ENCODE measurements at places on chromosomes 3 and 15.

DNA sequence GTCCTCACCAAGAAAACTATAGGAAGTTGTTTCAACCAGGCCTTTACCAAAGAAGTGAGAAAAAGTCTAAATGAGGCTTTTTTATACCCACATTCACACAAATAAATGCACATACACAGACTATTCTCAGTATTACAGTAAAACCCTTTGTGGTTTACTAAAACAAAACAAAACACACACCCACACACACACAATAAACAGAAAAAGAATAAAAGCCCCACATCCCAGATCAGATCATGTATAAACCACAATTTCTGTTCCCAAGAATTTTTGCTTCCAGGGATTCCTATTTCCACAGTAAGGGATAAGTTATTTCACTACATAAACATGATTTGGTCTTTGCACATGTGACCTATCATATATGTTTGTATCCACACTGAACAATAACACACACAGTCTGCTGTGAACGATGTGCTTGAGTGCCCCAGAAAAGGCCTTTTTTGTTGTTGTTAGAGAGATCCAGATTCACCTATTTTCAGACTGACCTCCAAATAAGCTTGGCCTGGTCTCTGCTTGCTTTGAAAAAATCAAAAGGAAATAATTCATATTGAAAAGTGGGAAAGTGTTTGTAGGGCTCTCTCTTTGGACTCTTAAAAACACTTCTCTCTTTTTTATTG, 283.4 kb upstream of the ATP11B start:
- DNase-seq: no peak

DNA sequence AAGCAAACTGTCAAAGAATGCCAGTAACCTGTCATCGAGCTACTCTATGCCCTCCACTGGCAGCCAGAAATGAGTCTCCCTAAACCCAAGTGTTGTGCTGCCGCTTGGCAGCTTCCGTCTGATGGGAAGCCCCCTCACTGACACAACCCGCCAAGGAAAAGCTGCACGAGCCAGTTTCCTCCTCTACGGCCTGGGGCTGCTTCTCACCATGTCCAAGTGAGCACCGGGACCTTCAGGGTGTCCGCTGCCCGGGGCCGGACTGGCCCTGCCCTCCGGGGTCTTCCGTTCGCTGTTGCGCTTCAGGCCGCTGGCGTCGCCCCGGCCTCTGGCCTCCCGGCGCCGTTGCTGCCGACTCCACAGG, 490 bp downstream of the TOMM70 start:
- DNase-seq: peak; percentile 11

DNA sequence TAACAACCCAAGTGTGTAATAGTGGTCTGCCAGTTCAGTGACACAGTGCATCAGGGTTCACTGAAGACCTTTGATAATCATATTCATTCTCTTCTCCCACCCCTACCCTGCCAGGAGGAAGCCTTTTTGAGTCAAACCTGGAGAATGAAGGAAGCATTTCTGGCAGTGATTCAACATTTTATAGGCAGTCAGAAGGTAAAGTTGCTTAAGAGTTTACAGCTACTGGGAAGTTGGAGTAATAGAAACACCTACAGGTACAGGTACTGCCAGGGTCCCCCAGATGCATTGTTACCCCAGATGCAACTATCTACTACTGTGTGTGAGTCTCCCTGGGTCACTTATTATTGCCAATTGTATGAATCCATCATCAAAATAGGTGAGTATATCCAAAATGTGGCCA, 146.9 kb upstream of the EIF1B start:
- no peak for DNase-seq

- no peak for DNase-seq
These were observed 59.8 kb upstream of the AADACL2 start for GRCh38 chr3:151673974-151674373.

- peak; percentile 12 for DNase-seq
These were observed 20.5 kb downstream of the SIDT1 start for GRCh38 chr3:113552851-113553250.

GRCh38 chr3:192890347-192891335, 27.0 kb downstream of the MB21D2 start:
- DNase-seq: no peak

DNA sequence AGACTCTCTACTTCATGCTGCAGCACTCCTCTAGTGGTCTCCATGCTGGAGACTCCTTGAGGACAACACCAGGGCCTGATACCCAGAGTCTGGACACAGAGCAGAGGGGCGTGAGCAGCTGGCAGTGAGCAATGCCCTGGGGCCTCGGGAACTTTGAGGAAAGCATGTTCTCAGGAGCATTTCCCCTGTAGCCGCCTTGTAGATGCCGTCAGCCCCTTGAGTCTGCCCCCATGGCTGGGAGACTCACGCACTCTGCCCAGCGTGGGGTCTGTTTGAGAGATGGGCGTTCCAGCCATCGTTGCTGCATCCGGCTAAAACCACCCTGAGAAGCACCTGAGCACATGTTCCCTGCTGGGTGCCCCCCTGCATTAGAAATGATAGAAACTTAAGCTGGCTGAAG, 56.8 kb downstream of the PLXNA1 start:
- DNase-seq: no peak

DNA sequence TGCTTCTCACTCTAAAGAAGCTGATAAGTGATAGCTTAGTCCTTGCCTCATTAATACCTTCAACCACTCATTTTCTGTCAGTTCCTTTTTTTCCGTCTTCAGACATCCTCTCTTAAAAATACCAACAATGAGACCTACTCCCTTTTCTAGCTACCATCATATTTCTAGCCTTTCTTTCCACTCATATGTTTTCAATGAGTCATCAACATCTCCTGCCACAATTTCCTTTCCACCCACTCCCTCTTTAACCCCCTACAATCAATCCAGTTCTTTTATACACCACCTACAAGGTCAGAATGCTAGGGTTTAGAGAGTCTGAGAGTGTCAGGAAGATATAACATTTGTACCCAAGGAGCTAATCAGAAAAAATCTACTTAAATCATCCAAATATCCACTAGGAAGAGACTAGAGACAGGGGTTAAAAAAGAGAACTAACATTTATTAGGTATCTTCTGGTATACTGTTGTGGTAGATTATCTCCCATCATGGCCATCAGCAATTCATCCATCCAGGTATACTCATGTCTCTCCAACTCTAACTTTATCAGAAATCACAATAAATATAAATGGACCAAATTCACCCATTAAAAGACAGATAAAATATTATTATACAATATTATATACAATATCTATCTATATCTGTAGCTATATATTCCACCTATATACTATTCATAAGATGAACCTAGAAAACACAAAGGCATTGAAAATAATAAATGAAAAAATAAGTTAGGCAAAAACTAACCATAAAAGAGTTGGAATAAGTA, 42.5 kb downstream of the MYLK start:
- DNase-seq: no peak

- no peak for DNase-seq
These were observed 994.7 kb downstream of the EPHA3 start for GRCh38 chr3:90102146-90102545.

- no peak for DNase-seq
These were observed 52.6 kb downstream of the MBNL1 start for GRCh38 chr3:152321200-152321954.

DNA sequence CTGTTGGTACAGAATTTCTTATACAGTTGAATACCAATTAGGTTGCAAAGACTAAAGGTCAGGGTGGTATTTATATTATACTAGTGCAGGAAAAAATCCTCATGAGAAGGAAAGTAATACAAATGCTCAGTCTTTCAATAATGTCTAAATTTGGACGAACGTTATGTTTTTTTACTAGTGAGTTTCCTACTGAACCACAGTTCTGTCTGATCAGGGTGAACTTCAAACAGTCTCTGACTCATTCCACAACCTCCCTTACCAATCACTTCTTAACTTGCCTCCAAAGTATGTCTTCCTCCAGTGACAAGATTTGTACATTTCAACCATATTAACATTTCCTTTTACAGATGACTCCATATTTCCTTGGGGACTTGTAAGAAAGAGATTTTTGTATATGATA, 3.4 kb downstream of the TMEM212 start:
- DNase-seq: no peak

- DNase-seq: no peak
These were observed 5.3 kb downstream of the ITPR1 start for GRCh38 chr3:4498446-4498845.

DNA sequence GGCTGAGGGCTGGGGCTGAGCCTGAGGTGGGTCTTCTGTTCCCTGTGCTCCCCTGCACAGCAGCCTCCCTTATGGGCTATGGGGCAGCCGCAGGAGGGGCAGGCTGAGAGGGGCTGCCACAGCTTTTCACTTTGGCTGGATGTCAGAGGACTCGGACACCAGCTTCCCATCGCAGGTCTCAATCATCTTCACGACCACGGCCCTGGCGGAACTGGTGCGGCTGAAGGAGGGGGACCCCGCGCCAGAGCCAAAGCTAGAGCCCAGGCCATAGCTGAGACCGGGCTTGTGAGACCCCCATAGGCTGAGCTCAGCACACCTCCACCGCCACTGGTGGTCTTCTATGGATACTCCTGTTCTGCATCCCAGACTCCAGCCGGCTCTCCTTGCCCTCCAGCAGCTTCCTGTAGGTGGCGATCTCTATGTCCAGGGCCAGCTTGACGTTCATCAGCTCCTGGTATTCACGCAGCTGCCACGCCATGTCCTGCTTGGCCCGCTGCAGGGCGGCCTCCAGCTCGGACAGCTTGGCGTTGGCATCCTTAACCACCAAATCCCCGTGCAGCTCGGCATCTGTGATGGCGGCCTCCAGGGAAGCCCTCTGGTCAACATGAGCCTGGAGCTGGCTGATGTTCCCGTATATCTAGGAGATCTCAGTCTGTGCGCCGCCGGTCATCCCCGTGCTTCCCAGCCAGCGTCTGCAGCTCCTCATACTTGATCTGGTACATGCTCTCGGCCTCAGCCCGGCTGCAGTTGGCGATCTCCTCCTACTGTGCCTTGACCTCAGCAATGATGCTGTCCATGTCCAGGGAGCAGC, 181.7 kb upstream of the SYNPR start:
- DNase-seq: no peak

- no peak for DNase-seq
These were observed 40.9 kb downstream of the TRPM1 start for GRCh38 chr15:31060429-31061140.

DNA sequence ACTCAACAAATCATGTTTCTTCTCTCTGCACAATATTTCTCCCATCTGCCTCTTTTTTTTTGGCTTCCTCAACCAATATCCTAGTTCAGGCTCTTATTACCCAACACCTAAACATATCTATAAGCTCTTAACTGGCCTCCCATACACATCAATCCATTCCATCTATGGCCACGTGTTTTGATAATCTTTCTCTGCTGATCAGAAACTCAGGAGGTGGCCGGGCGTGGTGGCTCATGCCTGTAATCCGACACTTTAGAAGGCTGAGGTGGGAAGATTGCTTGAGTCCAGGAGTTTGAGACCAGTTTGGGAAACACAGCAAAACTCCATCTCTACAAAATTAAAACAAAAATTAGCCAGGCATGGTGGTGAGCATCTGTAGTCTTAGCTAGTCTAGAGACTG, 68.4 kb downstream of the IGF2BP2 start:
- DNase-seq: no peak

GRCh38 chr3:12461097-12461649, 23.1 kb upstream of the TSEN2 start:
- no peak for DNase-seq

- no peak for DNase-seq
These were observed 107.1 kb downstream of the LPP start for GRCh38 chr3:188261011-188261410.
